ENCODE measurements at places on chromosomes 16 and 17.

DNA sequence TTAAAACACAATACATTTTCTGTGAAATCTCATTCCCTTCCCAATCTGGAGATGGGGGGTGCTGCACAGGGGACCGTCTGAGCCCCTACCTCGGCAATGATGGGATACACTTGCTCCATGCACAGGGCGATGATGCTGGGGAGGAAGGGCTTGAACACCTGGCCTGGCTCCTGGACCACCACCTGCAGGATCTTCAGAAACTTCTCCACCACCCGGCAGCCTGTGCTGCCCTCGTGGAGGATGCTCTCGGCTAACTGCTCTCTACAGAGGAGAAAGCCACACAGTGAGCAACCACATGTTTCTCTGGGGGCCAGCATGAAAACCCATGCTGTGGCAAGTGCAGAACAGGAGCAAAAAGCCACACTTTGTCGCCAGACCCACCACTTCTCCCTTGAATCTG lies 42.4 kb upstream of the GSG1L start:
- no peak for DNase-seq

DNA sequence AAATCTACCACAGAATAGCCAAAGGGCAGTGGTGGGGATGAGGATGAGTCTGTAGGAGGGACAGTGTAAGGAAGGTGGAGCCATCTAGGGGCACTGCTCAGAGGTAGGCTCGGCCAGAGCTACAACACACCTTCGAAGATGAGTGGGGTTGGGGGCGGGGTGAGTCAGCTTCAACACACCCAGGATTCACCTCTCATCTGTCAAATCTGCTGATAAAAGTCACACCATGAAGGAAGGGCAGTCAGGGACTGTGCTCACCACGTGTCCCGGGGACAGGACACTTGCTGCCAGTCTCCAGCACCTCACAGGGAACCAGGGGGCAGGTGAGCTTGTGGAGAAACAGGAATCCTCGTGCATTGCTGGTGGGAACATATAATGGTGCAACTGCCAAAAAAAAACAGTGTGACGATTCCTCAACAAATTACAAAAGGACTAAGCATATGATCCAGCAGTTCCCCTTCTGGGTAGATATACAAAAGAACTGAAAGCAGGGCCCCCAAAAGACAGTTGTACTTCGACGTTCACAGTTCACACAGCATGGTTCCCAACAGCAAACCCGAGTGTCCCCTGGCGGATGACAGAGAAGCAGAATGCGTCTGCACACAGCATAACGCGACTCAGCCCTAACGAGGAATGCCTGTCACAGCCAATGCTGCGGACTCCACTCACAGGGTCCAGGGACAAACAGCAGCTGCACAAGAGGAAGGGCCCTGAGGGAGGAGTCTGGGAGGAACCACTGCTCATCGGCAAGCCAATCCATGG lies 133.1 kb downstream of the ANKRD11 start:
- no peak for DNase-seq

GRCh38 chr17:19250421-19251173 lies 13.4 kb downstream of the EPN2 start:
- DNase-seq: no peak

DNA sequence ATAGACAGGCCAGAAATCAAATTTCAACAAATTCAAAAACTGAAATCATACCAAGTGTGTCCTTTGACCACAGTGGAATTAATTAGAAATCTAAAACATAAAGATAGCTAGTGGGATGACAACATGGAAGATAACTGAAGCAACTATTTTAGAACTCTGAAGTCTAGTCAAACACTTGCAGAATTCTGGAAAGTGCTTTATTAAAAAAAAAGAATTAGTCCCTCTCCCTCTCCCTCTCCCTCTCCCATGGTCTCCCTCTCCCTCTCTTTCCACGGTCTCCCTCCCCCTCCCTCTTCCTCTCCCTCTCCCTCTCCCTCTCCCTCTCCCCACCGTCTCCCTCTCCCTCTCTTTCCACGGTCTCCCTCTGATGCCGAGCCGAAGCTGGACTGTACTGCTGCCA lies 6.7 kb upstream of the OR4D1 start:
- DNase-seq: no peak

- no peak for DNase-seq
Measured at GRCh38 chr16:30992931-30993816, 8.2 kb downstream of the HSD3B7 start.

DNA sequence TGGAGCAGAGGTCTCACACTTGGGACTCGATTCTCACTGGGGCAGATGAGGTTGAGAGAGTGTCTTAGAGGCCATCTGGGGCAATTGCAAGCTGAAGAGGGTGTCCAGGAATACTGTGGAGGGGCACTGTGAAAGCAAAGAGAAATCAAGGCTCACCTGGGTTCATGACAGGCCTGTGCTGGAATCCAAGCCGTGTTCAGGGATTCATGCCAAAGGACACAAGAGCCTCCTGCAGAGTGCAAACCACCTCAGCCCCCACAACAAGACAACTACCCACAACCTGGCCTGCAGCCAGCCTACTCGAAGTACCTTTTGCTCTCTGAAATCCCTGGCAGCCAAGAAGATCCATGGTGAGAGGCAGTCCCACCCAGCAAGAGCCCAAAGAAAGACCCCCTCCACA lies 2334.2 kb downstream of the TP53TG3F start:
- no peak for DNase-seq

DNA sequence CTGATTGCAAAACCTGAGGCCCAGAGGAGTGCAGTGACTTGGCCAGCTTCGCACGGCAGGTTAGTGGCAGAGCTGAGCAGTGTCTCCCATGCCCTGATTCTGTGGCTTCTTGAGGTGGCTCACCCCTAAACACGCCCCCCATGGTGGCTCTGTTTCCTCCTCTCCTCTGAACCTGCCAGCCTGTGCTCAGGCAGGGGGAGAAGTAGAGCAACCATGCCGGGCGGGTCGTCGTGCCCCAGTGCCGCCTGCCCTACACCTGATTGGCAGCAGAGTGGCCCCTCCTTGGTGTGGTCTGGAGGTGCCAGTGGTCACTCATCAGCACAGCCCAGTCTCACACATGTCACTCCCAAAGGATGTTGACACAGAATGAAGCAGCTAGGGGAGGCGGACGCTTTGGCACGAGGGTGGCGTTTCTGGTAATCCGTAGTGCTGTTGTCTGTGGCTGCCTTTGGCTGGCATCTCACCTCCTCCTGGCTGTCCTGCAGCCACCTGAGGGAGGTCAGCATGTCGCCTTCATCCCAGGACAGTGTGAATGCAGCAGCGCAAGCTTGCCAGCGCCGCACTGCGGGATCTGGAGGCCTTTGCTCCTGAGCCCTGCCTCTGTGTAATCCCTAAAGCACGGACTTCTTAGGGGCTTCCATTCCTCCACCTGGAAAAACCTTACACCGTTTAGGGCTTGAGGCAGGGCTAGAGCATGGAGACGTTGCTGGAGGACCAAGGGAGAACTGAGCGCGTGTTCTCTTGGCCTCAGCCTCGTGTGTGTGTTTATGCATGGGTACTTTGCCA lies 294.7 kb downstream of the SEC14L1 start:
- DNase-seq: peak; percentile 43

DNA sequence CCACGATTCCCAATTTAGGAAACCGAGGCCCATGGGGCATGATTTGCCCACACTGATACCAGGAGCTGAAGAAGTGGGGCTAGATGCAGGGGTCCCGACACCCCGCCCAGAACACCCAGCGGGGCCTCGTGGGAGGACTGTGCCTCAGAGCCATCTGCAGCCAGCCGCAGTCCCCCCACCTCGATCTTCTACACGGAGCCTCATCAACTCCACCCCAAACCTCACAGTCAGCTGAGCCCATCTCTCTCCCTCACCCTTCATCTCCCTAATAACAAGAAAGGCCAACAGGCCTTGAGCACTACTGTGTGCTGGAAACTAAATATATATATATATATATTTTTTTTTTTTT lies 4.2 kb downstream of the ITGAE start:
- no peak for DNase-seq
